ENCODE measurements at places on chromosomes 3 and 15. TPM values are rescaled to one million over a fixed set of nuclear protein-coding genes. Genes with fewer than 3 reads are reported as not detected.

The RARRES1 gene
- 4.7 TPM for total RNA-seq

The CPNE9 gene
- total RNA-seq, result not detected

- DNase-seq, result no peak
These were observed 21.0 kb upstream of the CCDC174 start for GRCh38 chr3:14630404-14631100.

DNA sequence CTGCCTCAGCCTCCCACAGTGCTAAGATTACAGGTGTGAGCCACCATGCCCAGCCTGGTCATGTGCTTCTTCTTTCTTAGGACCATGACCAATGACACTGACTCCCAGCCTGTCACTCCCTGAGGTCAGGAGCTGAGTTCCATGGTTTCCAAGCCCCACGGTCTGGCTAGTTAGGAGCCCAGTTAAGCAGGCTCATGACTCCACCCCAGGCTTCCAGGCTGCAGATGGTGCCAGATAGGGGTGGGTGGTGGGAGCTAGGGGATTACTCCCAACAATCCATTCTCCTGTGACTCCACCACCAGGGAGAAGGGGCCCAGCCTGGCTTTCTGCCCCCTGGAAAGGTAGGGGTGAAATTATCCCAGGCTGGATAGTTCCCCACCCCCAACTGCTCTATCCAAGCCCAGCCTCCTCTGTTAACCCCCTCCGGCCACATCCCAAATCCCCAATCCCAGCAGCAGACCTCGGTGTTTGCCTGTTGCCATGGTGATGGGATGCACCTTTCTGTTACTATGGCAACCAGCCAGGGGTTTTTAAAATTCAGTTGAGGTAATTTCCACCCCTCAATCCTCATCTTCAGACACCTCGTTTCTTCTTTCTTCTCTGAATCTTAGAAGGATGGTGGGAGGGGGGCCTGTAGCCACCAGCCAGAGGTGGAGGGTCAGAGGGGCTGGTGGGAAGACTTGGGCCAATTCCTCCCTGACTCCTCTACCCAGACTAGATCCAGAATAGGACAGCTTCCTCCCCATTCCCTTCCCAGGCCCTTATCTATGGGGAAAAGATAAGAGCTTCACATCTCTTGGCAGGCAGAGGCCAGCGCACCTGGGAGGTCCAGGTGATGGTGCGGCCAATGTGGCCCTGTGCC, 22.5 kb upstream of the SEMA3F start:
- no peak for DNase-seq

DNA sequence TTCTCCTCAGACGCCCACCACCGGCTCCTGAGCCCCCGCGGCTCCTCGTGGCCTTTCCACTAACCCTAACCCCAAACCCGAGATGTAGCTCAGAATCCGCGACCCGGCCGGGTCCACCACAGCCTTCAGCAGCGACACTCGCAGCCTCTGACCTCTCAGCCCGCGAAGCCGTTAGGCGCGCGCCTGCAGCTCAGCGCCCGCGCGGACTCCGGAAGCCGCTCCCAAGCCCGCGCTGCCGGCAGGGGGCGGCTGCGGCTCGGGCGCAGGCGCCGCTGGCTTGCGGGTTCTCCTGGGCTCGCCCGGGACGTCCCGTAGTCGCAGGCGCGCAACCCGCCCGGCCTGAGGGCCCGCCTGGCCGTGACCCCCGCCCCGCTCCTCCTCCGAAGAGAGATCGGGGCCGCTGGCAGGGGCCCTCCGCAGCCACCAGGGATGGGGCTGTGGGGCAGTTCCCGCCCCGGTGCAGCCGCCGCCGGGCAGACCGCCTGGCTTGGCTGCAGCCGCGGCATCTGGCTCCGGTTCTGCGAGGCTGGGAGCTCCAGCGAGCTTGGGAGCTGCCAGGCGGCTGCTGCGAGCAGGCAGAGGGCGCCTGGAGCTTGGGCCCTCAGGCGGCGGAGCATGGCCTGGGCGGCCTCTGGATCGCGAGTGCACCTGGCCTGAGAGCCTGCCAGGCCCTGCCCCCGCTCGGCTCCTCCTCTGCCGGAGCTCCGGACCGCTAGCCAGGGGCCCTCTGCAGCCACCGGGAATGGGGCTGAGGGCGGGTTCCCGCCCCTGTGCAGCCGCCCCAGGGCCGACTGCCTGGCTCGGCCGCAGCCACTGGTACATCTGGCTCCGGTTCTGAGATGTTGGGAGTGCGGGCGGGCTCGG, 120.7 kb downstream of the LMLN start:
- DNase-seq, result peak; percentile 96

GRCh38 chr15:65338366-65338765, 33.9 kb downstream of the RNU5B-1 start:
- DNase-seq, result peak; percentile 10
